ENCODE measurements at places on chromosomes 13 and 19.

DNA sequence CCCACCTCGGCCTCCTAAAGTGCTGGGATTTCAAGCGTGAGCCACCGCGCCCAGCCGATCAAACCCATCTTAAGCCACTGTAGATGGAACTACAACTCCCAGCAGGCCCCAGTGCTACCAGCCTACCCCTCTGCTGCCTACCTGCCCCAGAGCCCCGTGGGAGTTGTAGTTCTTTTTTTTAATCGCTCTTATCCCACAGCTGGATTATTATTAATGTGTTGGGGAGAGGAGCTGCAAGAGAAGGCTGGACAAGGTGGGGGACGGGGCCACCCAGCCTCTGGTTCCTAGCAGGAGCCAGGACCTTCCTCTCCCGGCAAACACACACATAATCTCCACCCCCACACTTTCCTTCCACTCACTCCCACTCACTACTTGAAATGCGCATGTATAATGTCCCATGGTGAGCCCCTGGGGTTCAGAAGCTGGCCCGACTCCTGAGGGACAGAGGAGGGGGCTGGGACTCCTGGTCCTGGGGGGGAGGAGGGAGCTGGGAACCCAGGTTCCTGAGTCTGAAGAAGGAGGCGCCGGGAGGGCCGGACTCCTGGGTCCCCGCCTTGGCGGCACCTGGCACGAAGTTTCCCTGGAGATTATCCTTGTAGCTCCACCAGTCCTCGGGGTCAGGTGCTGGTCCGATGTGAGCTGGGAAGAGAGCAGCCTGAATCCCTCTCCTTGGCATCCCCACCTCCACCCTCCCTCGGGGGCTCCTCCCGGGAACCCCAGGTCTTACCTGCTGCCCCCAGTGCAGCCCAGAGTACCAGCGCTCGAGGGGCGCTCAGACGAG is 958 bp downstream of the CA11 start:
- DNase-seq = peak; percentile 80

DNA sequence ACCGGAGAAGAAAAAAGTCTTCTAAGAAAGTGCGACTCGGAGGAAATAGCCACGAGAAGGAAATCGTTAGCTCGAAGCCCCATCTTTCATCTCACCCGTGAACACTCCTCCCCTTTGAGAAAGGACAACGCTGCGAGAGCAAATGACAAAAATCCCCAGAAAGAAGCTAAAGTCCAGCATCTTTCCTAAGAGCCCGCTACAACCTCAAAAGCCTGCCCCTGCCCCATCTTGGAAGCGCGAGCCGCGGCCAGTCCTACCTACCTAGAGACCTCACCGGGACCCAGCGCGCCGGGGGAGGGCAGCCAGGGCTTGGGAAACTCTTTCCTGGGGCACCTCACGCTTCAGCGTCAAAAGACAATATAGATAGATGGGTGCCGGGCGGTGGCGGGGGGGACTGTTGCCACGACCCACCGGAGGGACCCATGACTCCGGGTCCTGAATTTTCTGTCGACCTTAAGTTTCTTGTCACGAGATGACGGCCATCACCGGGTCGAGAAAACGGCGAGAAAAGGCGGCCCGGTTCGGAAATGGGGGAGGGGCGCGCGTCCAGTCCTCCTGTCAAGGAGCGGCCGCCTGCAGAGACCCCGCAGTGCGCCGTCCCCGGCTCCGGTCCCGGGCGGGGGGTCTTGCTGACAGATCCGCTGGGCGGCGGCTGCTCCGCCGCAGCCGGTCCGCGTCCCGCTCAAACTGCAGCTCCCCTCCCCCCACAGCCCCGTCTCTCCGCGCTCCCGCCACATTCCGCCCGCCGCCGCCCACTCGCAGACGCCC is 65.9 kb downstream of the KCNRG start:
- DNase-seq = peak; percentile 29

GRCh38 chr19:35805526-35806102 is 7.0 kb downstream of the PRODH2 start:
- DNase-seq = no peak

DNA sequence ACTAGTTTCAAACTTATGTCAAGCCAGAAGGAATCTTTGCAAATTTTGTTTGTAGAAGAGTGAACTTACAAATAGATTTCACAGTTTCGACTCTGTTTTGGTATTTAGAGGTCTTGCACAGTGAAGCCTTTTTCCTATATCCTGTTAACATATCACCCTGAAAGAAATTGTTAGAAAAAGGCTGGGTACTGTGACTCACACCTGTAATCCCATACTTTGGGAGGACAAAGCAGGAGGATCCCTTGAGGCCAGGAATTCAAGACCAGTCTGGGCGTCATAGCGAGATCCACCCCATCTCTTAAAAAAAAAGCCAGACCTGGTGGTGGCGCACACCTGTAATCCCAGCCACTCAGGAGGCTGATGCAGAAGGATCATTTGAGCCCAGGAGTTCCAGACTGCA is 224.0 kb downstream of the GGACT start:
- DNase-seq = no peak

- DNase-seq = peak; percentile 95
Observed at GRCh38 chr13:102845630-102846260, at the start of gene ERCC5. Gene ERCC5, plus strand, starts transcription at chr13:102846032. Its CDS starts 235 bp downstream, at chr13:102846267.

GRCh38 chr13:98069985-98070384 is 72.9 kb upstream of the FARP1 start:
- DNase-seq = no peak

GRCh38 chr19:48271531-48272151 is 1.8 kb downstream of the ZNF114 start:
- DNase-seq = no peak

- no peak for DNase-seq
Observed at GRCh38 chr19:35317464-35318043, 11.4 kb upstream of the CD22 start.

DNA sequence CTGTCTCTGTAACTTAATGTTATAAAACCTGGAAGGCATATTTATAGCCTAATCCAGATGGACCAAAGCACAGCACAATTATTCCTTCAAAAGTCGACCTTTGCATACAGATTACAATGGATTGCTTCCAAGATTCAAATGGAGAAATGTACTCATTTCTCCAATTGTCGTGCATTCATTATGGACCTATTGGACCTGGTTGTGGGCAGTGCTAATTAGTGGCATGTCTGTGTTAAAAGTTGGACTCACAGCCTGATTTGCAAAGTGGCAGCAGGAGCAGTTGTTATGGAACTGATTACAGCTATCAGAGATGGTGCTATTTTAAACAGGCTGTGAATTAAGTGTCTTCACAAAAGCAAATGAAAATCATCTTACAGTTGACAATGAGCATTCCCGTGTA is 1529.3 kb upstream of the SLC10A2 start:
- no peak for DNase-seq

- DNase-seq = no peak
Observed at GRCh38 chr19:33393286-33394005, 19.9 kb downstream of the CEBPG start.

GRCh38 chr13:58598241-58598640 is 966.7 kb downstream of the PCDH17 start:
- no peak for DNase-seq

DNA sequence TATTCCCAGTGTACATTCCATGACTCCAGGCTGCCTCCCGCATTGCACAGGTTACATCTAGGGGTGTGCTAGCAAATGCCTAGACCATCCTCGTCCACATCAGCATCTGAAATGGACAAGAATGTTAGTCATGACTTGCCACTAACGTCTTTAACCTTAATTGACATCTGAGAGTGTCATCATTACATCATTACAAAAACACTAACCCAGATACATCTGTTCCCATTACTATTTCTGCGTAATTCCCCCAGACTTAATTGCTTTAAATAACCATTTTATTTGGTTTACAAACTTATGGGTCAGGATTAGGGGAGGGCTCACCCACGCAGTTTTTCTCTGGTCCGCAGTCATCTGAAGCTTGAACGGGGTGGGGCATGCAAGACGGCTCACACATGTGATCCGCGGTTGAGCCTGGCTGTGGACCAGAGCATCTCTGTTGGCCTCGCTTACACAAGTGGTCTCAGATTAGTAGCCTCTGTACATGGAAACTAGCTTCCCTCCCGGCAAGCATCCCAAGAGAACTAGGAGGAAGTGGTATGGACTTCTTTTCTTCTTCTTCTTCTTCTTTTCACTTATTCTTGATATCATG is 15.9 kb downstream of the KL start:
- DNase-seq = no peak

DNA sequence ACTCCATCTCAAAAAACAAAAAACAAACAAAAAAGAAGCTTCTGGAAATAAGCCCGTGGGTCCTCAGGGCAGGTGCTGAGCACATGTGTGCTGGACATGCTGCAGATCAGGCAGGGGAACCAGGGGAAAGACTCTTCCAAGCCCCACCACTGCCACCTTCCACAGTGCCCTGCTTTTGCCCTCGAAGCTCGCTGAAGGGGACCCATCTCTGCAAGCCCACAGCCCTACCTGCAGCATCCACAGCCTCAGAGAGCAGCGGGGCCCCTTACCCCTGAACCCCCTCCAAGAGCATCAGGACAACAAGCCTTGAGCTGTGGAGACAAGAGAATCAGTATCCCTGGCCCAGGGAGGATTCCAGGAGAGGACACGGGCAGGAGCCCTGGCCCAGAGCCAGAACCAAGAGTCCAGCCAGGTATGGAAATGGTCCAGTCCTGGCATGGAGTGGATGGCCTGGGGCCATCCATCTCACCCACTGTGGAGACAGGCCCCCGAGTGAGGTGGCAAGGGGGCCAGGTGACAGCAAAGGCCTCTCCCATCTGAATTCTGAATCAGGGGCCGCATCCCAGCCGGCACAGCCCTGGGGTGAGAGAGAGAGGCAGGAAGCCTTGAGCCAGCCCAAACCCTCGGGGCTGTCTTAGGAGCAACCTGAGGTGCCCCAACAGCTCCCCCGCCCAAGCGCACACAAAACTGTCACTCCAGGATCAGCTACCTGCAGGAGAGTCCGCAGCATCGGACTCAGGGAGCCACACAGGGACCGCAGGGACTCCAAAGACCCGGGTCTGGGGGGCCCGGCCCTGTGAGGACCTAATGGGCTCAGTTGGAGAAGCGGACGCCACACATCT is 51.8 kb upstream of the TPM4 start:
- no peak for DNase-seq

- DNase-seq = no peak
Observed at GRCh38 chr13:101230271-101230890, 185.9 kb downstream of the NALCN start.

GRCh38 chr13:52366291-52366690 is 39.7 kb downstream of the THSD1 start:
- DNase-seq = no peak

- DNase-seq = no peak
Observed at GRCh38 chr13:44110091-44110621, 230.5 kb downstream of the LACC1 start.

GRCh38 chr19:48673436-48674100 is 751 bp upstream of the NTN5 start:
- DNase-seq = no peak

All from CD4-positive, alpha-beta T cell treated with Interleukin-15 for 1 hour (primary cell).